CD4-positive, alpha-beta T cell treated with Interleukin-6 at 100 ng/mL for 8 hours (primary cell): ENCODE measurements at places on chromosomes 2 and 18.

DNA sequence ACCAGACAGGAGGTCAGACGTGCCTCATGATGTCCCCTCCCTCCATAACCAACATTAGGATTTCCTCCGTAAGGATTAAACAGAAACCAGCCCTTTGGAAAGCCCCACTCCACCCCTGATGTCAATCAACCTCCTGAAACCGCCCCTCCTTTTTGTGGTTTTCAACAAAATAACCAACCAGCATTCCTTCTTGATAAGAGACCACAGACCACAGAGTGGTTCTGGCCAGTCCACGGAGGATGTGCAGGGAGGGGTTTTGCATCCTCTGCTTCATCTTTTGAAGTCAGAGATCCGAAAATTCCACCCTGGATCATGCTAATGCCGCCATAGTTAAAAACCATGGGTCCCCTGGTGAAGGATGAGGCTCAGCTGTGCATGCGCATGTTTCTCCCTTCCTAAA lies 180.0 kb upstream of the CCDC150 start:
- no peak for DNase-seq

DNA sequence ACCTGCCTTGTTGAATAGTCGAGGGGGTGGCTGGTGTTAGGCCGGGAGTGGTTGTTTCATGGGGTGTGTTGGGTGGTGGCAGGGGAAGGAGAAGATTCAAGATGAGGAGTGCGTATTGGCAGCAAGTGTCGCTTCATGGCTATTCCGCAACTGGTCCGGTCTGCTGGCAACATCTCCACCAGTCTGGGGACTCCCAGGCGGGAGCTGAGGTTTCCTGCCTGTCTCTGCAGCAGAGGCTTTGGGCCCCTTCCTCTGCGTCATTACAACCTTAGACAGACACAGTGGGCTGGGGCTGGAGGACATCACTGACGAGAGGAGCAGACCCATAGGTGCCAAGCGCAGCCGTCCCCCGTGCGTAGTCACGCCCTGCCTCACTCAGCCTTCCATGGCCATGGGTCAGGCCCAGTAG lies 64.0 kb upstream of the MCFD2 start:
- DNase-seq, result no peak

- no peak for DNase-seq
Observed at GRCh38 chr2:146312899-146313298, 1531.9 kb upstream of the ACVR2A start.

DNA sequence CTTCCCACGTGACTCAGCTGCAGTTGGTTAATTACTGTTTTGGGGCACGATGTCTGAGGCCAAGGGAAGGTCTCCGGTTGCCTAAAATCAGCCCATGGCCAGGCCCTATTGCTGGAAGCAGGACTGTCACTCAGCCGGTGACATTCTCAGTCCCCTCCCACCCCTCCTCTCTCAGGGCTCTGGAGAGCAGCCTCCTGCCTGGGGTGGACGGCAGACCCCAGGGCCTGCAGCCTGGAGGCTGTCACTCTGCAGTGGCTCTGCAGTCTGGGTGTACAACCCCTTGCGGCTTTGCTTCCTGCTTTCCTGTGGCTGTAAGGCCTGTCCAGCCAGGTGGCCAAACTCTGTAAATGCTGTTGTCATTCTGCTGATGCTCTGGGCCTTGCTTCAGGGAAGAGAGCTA lies 32.8 kb downstream of the ZBTB7C start:
- no peak for DNase-seq

GRCh38 chr2:98658816-98659490 lies 50.6 kb downstream of the UNC50 start:
- peak; percentile 26 for DNase-seq

- DNase-seq, result no peak
Observed at GRCh38 chr2:149732001-149732685, 144.6 kb upstream of the MMADHC start.

GRCh38 chr2:173090276-173090877 lies 14.7 kb downstream of the MAP3K20 start:
- DNase-seq, result no peak

DNA sequence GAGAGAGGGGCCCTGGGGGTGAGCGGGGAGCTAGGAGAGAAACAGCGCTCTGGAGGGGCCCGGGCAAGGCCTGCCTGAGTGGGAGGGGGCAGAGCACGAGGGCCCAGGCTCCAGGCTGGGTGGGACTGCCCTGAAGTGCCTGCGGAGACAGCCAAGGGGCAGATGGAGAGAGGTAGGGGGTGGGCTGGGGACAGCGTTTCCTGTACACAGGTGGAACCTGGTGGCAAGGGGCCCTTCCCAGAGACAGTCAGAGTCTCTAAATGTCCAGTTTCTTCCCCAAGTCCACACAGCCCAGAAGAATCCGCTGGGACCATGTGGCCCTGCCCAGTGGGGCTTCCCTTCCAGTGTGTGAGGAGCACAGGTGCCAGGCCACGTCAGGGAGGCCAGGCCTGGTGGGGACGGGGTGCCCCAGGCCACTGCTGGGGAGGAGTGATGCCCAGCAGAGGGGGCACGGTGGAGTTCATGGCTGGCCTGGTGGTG lies 1.7 kb upstream of the GPR35 start:
- DNase-seq, result no peak

GRCh38 chr2:163733301-163733938 lies 2.4 kb downstream of the FIGN start:
- DNase-seq, result no peak

GRCh38 chr2:197304556-197305011 lies 6.0 kb downstream of the ANKRD44 start:
- DNase-seq, result no peak

- no peak for DNase-seq
Observed at GRCh38 chr2:148173168-148173567, 152.3 kb downstream of the MBD5 start.

GRCh38 chr2:186617771-186618170 lies 27.9 kb downstream of the ITGAV start:
- no peak for DNase-seq

DNA sequence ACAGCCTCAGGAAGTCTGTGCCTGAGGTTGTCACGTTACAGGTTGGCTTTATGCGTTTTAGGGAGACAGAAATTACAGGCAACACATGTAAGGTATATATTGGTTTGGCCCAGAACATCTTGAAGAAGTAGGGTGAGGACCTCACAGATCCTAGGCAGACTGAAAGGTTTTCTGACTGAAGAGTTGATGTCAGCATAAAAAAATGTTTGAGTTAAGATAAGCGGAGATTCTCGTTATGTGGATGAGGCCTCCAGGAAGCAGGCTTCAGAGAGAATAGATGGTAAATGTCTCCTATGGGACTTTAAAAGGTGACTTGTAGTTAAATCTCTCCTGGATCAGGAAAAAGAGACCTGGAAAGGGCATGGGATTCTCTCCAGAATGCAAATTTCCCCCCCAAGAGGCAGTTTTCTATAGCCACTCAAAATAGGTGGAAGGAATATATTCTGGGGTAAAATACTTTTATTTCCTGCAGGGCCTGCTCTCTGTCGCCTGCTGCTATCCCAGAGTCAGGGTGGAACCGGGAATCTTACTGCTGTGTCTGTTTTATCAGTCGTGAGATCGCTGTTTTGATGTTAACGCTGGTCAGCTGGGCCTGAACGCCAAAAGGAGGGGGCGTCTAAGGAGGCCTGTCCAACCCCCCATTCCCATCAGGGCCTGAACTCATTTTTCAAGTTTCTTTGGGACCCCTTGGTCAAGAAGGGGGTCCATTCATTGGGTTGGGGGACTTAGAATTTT lies 171.1 kb downstream of the HDAC4 start:
- DNase-seq, result no peak

GRCh38 chr2:43609290-43609918 lies 13.6 kb upstream of the THADA start:
- peak; percentile 48 for DNase-seq

DNA sequence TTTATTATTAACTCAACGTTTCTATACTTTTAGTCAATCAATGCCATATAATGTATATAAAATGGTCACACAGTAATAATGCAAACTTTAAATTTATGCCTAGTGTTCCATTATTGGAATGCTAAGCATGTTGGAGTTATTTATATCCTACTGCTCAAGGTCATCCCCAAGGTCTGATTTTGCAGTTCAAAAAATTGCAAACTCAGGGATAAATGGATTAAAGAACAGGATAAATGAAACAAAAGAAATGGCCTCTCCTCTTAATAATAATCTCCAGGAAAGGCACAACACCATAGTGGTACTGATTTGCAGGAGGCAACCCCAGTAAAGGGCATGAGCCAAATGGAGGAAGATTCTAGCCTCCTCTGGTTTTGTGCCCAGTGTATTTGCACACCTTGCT lies 436.4 kb downstream of the EPHA4 start:
- DNase-seq, result no peak

DNA sequence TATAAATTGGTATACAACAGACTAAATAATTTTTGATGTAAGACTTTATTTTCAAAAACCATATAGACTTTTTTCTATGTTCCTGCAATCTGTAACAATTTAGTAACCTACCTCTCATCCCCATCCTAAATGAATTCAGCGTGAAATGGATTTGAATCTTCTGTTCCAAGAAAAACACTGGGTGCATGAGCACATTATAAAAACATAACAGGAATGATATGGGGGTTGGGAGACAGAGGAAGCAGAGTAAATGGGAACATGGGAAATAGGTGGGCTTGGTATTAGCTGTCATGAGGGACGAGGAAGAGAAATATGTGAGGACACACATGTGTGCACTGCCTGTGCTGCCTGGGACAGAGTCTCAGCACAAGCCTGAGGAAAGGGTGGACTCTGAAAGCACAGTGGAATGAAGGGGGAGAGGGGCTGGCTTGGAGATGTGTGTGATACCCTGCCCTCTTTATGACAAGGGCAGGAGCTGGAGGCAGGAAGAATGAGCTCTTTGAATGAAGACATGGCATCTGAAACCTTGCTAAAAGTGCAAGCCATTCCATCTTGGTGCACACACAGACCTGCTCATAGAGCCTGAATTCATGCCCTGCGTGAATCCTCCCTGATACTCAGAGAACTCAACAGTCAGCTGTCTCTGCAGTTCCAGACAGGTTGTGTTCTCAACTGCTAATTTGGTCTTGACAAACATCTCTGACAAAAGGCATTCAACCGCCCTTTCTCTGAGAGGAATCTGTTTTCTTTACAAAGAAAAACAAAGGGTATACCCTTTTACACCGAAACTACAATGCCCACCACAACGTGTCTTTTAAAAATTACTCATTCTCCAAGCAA lies 66.6 kb downstream of the EPB41L3 start:
- DNase-seq, result no peak

DNA sequence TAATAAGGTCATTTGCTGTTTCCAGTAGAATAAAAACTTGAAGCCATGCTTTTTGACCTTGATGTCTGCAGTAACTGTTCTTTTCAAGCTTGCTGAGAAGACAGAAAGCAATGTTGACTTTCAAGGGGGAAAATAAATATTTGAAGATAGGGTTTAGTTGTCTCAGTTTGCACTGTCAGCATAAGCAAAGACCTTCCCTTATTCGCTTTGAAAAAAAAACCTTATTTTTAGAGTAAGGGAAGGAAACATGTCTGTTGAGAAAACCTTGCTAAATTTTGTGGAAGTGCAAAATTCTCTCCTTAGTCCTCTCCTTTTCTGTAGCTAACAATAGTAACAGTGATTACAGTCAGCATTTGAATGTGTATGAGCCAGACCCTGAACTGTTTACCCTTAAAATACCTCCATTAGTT lies 43.1 kb downstream of the MAP4K4 start:
- DNase-seq, result no peak

DNA sequence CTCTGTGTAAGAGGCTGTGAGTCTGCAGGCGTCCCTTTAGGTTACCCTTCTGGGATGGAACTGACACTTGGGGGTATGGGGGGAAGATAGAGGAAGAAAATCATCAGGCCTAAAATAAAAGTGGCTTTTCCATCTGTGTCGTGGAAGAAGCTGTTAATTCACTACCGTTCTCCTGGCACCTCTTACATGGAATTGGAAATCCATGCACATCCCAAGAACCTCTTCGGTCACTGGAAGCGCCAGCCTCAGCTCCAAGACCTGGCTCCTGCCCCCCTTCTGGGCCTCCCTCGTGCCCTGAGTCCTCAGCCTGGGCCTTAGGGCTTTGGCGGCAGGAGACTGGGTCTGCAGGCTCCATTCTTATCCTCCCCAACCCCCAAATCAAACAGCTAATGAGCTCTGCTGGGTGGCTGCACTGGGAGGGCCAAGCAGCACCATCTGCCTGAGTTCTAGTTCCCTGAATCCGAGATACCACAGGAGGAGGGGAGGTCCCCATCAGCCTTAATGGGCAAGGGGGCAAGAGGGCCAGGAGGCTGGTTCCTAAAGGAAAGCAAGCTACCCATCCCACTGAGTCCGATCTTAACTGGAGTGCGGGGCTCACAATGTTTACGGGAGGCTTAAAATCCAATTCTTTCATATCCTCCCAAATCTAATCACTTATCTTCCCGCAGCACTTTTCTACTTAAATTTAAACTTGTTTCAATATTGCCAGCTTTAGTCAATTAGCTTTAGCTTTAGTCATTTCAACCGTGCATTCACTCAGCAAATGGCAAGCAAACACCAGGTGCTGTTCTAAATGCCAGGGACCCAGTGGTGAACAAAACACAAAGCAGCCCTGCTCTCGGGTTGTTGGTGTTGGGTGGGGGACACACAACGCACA lies 52.8 kb downstream of the FAM178B start:
- DNase-seq, result no peak

DNA sequence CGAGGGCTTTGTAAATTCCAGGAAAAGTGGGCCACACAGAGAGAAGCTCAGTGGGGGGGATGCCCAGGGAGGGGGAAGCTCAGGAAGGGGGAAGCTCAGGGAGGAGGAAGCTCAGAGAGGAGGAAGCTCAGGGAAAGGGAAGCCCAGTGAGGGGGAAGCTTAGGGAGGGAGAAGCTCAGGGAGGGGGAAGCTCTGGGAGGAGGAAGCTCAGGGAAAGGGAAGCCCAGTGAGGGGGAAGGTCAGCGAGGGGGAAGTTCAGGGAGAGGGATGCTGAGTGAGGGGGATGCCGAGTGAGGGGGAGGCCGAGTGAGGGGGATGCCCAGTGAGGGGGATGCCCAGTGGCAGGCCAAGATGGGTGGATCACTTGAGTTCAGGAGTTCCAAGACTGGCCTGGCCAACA lies 821 bp upstream of the CHRNG start:
- no peak for DNase-seq

DNA sequence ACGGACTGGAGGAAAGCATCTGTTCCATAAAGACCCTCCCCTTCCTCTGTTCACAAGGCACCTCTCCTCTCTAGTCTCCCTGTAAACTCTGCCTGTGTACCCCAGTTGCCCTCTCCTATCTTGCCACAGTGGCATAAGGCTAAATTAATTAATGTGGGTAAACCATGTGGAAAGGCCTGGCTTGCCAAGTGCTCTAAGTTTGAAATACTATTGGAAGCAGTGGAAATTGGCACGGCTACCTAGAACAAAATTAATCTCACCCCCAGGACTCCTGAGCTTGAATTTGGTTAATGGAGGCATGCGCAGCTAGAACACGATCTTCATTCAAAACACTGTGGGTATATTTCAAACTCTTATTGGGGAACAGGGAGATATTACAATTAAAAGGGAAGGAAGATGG lies 19.2 kb upstream of the SLC14A2 start:
- no peak for DNase-seq

- peak; percentile 13 for DNase-seq
Observed at GRCh38 chr18:4068552-4069158, 386.5 kb downstream of the DLGAP1 start.

DNA sequence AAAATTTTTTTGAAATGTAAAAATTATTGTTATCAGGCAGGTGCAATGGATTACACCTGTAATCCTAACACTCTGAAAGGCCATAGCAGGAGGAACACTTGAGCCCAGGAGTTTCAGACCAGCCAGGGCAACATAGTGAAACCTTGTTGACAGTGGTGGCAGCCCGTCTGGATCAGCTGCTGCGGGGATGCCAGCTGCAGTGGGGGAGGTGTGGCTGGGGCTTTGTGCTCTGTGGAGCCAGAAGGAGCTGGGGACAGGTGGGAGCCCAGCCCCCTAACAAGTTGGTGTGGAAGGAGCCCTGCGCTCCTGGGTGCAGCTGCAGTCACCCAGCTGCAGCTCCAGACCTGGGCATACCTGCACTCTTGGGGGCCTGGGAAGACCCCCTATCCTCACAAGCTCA lies 182.4 kb upstream of the MC4R start:
- DNase-seq, result no peak
